Neural crest cell (in vitro differentiated cells): ENCODE measurements at places on chromosomes 11 and 22.

GRCh38 chr11:95835351-95835750 lies 45.1 kb downstream of the CEP57 start:
- DNase-seq = no peak

- DNase-seq = no peak
Observed at GRCh38 chr11:60971520-60971919, at the start of gene CD6. Gene CD6, plus strand, starts transcription at chr11:60971680. Its CDS starts 186 bp downstream, at chr11:60971866.

DNA sequence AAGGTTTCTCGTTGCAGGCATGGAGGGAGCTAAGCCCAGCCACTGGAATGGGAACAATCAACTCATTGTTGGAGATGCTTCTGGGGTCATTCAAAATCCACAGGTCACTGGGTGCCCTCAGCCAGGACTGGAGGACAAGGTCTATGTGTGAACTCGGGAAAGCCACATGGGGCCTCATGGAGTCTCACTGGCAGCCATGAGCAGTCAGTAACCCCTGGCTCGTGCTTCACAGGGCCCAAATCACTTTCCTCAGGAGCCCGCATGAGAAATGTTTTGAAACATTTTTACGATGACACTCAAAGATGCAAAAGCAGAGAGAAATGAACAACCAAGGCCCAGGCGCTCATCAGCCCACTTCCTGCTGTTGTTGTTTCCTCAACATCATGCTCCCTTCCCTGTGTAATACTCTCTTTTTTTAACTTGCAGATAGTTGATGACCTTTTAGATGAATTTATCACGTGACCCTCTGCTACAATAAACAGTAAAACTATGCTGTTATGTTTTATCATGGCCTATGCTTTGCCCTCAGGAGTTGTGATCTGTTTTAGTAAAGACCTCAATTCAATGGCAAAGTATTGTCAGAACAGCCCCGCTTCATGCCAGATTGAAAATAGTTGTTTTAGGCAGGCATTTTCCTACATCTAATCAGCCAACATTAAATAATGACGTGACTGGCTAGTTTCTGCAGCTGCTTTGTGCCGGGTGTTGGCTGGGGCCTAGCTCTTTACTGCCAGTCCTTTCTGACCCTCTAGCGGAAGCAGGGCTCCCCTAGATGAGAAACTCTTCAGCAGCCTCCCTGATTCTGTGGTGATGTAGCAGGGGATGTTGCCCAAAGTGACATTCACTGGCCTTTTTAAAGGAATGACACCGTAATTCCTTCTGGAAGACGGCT lies 39.7 kb downstream of the ADAMTS15 start:
- no peak for DNase-seq

DNA sequence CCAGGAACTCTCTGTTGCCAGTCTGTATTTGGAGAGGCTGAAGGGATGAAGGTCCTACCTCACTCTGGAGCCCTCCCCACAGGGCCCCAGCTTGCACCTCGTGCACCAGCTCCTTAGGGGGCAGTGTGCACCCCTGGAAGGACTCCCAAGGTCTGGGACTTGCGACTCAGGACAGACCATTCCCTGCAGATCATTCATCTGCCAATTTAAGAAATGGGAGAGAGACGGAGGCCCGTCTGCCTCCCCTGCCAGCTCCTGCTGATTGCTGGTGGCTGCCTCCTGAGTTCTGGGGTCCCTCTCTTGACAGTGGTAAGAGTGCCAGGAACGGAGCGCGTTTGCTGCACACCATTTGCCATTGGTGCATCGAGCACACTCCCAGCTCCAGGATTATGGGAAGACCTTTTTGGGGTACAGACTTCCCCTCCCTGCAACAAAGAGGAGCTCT lies 27.4 kb upstream of the MALAT1 start:
- no peak for DNase-seq

- DNase-seq = no peak
Observed at GRCh38 chr11:59953463-59954218, 10.2 kb upstream of the OOSP4A start.

DNA sequence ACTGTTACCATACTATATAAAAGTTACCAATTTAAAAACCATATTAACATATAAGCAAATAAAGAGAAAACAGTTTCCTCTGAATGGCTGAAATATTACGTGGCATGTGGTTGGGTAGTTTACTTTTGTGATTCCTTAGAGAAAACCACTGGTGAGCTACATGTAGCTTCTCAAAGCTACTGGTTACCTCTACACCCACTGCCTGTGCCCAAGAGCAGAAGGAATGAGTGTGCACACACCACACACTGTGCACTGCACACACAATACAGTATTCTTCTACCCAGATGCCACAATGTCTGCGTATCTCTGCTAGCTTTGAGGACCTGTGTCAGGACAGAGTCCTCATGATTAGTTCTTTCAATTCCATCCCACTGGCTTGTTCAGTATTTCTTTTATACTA lies 25.5 kb upstream of the YPEL1 start:
- DNase-seq = no peak

GRCh38 chr11:36253238-36253637 lies 36.0 kb downstream of the COMMD9 start:
- DNase-seq = no peak

- DNase-seq = peak; percentile 75
Observed at GRCh38 chr11:75547617-75548058, 14.4 kb upstream of the SERPINH1 start.
